ENCODE measurements at places on chromosomes 6 and 20. TPM values are rescaled to one million over a fixed set of nuclear protein-coding genes. Genes with fewer than 3 reads are reported as not detected.

The AKAP12 gene
- 0.30 TPM for total RNA-seq

The BPI gene
- total RNA-seq, result not detected

The SLC22A16 gene
- 0.54 TPM for total RNA-seq

The GHRH gene
- not detected for total RNA-seq

The TRMT6 gene
- total RNA-seq, result 13.5 TPM

The PPP1R14C gene
- not detected for total RNA-seq

The TNFRSF6B gene
- total RNA-seq, result not detected

The GSTA4 gene
- total RNA-seq, result 1.4 TPM

- DNase-seq, result no peak
These were observed 66.4 kb downstream of the AFDN start for GRCh38 chr6:167892835-167893815.

DNA sequence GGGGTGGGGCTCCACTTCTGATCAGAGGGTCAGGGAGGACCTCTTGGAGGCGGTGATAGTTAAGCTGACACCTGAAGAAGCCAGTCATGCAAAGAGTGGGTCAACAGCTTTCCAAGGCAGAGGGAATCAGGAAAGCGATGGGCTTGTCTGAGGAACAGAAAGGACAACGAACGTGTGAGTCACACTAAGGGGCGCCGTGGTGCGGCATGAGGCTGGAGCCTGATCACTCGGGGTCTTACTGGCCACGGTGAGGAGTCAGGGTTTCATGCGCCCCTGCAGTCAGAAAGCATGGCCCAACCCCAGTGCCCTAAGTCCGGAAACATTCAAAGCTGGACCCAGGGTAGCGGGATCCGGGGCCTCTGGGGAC is 50.6 kb upstream of the SLC32A1 start:
- DNase-seq, result no peak

DNA sequence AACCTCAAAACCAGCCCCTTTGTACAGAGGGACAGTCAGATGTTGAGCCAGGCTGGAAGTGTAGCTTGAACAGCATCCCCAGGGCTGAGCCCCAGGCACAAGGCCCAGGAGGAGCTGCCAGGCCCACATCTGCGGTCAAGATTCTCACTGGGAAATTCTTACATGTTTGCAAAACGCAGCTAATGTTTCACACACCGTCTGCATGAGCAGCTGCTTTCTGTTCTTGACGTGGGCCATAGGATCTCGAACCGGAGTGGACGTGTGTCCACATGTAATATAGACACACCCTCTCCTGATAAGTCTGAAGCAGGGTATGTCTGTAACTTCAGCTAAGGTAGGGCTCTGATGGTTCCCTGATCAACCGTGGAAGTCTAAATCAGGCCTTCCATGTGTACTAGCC is 41.3 kb upstream of the TRAF3IP2 start:
- no peak for DNase-seq

GRCh38 chr6:15968519-15968918 is 160.4 kb upstream of the MYLIP start:
- DNase-seq, result no peak

DNA sequence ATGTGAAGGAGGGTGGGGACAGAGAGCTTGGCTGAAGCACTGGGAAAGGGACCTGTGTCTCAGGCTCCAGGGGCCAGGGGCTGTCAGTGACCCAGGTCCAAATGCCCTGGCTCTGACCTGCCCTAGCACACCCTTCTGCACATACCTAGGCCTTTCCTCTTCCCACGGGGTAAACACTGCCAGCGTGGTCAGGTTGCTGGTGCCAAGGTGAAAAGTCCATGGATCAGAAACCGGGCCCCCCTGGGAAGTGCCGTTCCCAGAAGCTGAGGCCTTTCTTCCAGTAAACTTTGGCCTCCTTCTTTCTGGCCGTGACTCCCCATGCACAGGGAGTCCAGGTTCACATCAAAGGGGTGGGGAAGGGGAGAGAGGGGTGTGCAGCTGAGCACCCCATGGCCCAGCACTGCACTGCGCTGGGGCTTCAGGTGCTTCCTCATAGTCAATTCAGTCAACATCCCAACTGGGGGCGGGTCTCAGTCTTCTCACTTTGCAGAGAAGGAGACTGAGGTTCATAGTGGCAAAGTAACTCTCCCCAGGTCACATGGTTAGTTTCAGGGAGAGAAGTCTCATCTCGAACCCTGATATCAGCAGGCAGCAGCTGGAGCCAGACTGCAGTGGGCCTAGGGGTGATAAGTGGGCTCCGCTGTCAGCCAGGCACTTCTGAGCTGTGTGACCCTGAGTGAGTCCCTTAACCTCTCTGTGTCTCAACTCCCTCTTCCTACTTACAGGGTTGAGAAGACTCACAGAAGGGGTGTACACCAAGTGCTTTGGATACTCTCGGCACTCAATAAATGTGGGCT is 17.0 kb downstream of the PCK1 start:
- DNase-seq, result no peak

DNA sequence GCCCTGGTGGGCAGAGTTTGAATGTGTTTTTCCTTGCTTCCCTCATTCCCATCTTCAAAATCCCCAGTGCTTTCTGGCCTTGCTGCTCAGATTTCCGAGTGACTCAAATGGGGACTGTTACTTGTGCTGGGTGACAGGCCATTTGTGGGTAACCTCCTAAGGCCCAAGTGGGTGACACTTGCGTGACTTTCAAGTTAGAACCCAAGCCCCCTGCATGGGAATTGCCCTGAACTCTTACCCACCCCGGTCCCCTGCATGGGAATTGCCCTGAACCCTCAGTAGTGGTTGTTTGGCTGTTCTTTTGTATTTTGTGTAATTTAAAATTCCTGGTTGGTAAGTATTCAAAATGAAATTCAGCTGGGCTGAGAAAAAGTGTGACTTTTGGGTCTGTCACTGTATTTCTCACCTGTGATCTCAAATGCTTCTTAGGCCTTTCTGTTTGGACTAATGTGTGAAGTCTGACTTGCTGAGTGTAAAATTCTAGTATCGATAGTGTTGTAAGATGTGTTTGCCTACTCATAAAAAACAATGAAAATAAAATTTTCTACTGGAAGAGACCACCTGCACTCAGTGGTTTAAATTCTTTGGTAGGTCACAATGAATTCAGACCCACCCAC is 12.4 kb upstream of the RBM38 start:
- no peak for DNase-seq

DNA sequence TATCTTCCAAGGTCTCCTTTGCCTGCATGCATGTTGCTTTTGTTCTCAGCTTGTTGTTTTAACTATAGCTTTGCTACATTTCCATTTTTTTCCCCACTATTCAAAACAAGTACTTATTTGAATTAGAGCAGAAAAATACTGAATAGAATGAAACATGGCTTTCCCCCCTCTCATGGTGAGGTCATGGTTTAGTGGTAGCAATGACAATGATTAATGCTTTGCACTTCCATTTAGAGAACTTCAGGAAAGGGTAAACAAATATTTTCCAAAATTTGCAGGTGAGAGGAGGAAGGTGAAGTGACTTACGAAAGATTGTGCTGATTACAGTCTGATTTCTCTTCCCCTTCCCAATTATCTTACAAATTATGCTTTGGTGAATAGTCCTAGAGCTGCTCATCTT is 47.8 kb upstream of the TRAF3IP2 start:
- no peak for DNase-seq

DNA sequence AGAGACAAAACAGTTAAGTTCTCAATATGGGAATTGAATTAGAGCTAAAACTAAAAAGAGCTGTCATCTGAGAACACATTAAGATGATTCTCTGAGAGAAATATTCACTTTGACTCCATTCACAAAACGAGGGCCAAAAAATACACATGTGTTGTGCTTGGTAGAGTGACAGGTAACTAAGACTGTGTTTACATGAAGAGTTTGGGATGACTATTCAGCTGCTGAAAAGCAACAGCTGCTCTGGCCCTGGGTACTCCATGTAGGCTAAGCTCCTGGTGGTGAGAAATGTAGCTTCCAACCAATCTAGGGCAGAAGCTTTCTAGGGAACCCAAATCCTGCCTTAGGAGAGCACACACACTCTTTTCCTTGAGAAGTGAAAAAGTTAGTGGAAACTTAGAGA is 184.5 kb downstream of the COL21A1 start:
- no peak for DNase-seq

- no peak for DNase-seq
These were observed 10.2 kb downstream of the POU3F2 start for GRCh38 chr6:98844244-98845210.

GRCh38 chr20:37277253-37277593 is 12.2 kb upstream of the MANBAL start:
- no peak for DNase-seq

DNA sequence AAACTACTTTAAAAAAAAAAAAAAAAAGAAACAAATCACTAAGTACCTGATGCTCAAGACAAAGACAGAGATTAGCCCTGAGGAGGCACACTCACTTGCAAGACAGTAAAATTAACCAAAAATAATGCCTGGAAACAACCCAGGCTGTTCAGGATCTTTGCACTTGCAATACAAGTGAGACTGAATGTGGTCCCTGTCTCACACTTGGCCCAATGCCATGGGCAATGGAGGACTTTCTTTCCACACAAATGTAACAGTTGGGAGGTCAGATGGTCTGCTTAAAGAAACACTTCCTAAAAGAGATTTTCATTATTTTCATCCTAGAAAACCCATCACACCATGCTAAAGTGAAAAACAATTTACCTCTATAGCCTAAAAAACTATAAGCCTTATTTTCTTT is 16.2 kb downstream of the STAU1 start:
- no peak for DNase-seq

DNA sequence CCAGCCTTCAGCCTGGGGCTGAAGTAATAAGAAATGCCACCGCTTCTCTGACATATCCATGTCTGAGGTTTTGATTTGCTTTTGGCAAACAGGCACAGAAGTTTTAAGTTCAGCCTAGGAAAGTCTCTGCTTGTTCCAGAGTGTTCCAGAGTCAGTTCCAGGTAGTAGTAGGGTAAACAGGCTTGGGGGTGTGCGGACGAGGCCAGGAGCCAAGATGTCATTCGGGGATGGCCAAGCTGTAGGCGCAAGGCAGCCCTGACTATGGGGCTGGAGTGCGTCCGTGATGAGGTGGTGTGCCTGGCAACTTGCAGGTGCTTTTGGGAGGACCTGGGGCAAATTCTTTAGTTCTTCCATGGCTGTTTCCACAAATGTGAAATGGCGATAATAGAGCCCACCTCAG is 60.3 kb downstream of the IRF4 start:
- DNase-seq, result no peak

DNA sequence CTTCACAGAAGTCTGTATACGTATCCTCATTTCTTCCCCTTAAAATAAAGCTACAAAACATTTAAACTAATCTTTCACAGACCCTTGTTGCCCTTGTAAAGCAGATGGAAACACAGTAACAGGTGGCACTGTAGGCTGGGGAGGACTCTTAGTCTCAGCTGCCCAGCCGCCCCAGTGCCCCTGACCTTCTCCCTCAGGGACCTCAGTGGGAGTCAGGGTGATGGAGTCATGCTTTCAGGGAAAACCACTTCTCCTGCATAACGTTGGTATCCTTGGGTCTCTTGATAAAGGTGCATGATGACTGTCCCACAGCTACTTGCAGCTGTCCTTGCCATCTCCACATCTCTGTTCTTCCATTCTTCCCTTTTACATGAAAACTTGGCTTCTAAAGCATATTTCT is 198.6 kb downstream of the CDKAL1 start:
- no peak for DNase-seq

- DNase-seq, result no peak
These were observed 49.2 kb upstream of the SASH1 start for GRCh38 chr6:148293181-148293995.

DNA sequence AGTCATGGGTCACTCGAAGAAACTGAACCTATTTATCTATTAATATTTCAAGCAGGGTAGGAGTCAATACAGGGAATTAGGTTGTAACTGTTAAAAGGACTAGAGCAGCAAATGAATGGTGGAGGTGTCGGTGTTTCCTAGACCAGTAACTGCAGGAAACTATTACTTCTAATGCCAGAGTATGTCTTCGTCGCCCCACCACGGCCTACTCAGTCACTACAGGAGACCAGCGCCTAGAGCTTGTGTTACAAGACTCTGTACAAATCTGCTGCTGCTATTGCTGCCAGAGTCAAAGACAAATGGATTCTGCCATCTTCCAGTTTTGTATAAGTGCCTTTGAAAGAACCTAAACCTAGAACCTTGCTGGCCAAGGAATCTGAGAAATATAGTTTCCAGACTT is 343.9 kb downstream of the SOX4 start:
- no peak for DNase-seq
